ENCODE measurements at places on chromosomes 6 and 20.

DNA sequence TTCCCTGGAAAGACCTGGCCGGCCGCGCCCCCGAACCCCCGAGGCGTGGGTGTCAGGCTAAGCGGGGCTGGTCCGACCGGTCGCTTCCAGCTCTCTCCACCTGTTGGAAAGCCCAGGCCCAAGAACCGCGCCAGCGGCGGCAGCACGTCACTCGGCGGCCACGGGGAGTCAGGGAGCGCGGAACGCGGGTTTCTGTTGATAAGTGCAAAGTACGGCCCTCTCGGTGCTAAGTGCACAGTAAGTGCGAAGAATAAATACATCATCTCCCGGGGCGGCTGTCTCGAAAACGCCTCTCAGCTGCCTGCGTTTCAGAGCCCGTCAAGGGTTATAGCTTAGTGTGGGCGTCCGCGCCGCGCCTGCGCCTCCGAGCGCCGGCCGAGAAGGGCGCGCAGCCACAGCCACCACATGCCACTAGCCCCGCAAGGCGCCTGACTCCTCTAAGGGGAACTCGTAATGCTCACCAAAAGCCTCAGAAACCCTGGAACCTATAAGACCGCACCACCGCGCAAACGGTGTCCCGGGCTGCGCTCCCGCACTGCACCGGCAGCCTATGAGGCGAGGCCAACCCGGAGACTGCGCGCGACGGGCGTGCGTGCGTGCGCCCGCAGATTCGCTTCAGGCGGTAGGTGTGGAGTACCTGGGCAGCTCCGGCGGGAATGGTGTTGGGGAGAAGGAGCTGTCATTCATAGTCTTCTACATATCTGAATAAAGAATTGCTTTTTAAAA, 9.2 kb upstream of the TBX18 start:
- no peak for DNase-seq

GRCh38 chr6:159902620-159903019, 11.8 kb downstream of the MAS1 start:
- no peak for DNase-seq

DNA sequence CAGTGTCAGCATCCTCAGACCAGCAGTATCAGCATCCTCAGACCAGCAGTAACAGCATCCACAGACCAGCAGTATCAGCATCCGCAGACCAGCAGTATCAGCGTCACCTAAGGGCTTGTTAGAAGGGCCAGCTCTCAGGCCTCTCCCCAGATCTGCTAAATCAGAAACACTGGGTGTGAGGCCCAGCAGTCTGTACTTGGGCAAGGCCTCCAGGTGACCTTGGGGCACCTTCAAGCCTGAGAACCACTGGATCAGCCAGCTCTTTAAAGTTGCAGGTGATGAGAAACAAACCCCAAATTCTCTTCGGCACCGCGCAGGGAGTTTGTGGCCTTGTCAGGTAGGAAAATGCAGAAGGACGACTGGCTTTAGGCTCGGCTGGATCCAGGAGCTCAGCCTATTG, 290.5 kb upstream of the CDH4 start:
- DNase-seq = no peak

- no peak for DNase-seq
These were observed 4.2 kb upstream of the ZBTB46 start for GRCh38 chr20:63835021-63835858.

DNA sequence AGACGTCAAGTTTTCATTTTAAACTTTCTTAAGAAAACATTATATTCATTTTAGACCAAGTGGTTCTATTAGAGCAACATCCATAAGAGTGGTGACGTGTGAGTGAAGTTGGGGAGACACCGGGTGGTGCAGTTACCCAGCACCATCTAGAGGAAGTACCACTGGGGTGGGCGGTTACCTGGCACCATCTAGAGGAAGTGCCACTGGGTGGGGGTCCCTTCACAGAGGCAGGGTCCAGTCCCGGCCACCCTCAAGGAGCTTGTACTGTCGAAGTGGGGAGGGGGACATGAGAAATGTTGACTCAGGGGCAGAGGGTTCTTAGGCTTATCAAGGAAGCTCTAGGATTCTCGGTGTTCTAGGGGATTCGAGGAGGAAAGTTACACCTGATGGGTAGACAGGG, 26.2 kb downstream of the PHACTR3 start:
- no peak for DNase-seq

DNA sequence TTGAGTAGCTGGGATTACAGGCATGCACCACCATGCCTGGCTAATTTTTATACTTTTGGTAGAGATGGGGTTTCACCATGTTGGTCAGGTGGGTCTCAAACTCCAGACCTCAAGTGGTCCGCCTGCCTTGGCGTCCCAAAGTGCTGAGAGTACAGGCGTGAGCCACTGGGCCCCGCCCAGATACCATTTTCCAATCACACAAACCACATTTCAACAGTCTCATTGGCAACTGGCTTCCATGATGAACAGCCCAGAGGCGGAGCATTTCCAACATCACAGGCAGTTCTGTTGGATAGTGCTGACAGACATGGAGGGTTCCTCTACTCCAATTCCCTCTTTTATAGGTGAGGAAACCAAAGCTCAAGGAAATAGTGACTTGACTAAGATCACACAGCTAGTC, 43.9 kb upstream of the PLCB4 start:
- no peak for DNase-seq

DNA sequence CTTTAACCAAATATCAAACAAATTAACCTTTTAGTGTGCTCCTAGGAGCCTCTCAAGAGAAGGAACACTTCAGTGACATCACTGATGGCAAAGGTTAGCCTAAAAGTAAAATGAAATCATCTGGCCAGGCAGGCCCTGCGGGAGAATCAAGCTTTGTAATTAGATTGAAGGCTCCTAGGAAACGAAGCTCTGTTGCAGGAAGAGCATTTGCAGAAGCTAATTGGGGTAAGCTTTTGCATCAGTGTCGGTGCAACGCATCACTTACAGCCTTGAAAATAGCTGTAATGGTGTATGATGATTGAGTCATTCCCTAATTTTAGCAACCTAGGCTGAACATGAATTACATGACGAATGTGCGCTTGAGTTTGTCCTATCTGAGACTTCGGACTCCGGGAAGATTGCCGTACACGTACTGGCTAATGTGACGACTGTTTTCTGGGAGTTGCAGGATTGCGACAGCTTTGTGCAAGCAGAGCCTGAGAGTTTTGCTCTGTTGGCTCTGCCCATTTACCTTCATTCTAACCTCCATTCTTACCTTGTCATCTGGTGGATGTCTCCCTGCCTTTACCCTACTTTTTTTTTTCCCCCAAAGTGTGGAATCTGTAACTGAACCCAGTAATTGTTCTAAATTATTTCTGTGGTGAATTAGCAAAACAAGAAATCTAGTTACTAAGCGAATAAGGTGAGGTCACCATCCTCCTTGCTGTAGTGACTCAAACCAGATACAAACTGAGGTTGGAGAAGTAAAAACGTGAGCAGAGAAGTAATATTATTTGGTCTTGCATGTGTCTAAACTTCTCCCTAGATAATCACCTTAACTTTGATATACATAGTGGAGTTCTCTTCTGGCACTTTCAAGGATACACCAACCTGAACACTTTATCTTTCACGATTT, 675.9 kb upstream of the CITED2 start:
- DNase-seq = no peak

GRCh38 chr20:49706630-49707091, 7.0 kb downstream of the B4GALT5 start:
- DNase-seq = no peak

DNA sequence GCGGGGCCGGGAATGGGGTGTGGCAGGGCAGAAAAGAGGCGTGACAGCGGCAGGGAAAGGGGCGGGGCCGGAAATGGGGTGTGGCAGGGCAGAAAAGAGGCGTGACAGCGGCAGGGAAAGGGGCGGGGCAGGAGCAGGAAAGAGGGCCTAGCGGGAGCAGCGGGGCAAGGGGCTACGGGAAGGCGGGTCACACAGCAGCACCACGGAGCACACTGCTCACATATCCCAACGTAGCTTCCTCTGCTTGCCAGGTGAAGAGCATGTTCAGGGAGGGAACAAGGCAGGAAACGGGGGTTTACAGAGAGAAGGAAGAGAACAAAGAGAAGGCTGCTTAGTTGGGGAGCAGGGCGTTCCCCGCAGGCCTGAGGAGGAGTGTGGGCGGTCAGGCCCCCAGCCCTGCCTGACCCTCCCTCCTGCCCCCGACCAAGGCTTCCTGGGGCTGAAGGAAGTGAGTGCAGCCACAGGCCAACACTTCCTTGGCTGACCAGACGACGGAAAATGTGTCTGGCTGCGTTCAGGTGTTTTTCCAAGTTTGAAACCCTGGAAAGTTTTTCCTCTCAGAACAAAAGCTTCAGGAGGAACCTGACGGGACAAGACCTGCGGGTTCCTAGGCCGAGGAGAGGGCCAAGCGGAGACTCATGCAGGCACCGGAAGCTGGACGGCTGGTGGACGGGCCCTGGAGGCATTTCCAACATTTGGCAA, 13.8 kb downstream of the UCKL1 start:
- no peak for DNase-seq

DNA sequence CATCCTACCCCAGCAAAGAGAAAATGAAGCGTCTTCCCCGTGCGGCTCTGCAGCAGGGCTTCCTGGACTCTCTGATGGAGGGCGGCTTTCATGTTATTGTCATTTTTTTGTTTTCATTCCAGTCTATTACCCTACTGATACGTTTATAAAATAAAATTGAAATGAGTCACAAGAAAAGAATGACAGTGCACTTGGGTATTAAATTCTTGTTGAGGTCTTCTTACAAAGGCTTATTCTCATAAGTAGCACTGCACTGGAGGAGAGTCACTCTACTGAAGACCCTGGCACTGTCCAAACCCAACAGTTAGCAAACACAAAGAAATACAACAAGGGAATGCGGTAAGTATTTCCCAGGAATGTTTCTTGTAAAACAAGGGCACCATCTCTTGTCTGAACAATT, 379.3 kb downstream of the MAFB start:
- no peak for DNase-seq

- DNase-seq = no peak
These were observed 38.2 kb upstream of the PKHD1 start for GRCh38 chr6:52125572-52125971.

- DNase-seq = no peak
These were observed 36.9 kb downstream of the SLC24A3 start for GRCh38 chr20:19249106-19249879.

DNA sequence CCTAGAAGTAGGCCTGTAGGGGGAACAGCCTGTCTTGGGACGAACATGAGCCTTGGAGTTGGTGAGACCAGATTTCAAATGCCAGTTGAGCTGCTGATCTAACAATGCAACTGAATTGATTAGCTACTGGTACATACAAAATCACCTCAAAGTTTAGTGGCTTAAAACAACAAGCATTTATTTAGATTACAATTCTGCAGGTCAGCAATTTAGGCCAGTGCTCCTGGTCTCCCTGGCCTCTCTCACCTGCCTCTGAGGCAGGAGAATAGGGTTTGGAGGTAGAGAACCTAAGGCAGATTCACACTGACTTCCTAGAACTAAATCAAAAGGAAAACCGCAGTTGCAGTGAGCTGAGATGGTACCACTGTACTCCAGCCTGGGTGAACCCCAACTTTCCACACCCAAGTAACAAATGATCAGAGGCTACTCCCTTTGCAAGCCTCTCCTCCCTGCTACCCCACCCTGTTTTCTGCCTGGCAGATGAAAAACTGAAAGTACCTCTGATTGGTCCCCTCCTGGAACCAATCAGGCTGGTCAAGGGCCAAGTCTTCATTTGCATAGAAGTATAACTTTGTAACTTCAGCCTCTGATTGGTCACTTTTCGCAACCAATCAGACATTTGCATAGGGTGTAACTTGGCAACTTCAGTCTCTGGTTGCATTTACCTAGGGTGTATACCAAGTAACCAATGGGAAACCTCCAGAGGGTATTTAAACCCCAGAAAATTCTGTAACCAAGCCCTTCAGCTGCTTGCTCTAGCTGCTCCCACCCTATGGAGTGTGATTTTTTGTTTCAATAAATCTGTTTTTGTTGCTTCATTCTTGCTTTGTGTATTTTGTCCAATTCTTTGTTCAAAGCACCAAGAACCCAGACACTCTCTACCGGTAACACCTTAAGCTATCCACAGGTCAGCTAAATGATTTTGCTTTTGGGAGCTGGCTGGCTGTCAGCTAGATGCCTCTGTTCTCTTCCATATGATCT, 8.1 kb upstream of the UBR2 start:
- no peak for DNase-seq

- no peak for DNase-seq
These were observed 63.4 kb downstream of the STXBP5 start for GRCh38 chr6:147267658-147268057.

- DNase-seq = no peak
These were observed 26.4 kb upstream of the SLC9A8 start for GRCh38 chr20:49786196-49786595.

GRCh38 chr6:98124171-98124570, 710.2 kb upstream of the POU3F2 start:
- no peak for DNase-seq

GRCh38 chr6:74604279-74604678, 601.6 kb downstream of the COL12A1 start:
- DNase-seq = no peak

DNA sequence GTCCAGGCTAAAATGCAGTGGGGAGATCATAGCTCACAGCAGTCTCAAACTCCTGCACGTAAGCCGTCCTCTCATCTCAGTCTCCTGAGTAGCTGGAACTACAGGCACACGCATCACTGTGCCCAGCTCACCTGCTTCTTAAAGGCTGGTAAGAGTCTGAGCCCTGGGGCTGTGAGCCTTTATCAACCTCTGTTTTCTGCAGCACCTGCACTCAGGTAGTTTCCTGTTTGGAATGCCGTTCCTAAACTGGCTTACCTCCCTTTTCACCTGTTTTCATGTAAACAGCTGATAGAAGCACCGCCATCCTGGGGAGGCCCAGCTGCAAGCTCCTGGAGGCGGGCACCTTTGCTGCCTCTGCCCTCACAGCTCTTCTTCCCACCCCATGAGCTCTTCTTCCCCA, 45.4 kb downstream of the SLC24A3 start:
- no peak for DNase-seq

GRCh38 chr6:151350442-151351145, 40.8 kb downstream of the ZBTB2 start:
- no peak for DNase-seq

DNA sequence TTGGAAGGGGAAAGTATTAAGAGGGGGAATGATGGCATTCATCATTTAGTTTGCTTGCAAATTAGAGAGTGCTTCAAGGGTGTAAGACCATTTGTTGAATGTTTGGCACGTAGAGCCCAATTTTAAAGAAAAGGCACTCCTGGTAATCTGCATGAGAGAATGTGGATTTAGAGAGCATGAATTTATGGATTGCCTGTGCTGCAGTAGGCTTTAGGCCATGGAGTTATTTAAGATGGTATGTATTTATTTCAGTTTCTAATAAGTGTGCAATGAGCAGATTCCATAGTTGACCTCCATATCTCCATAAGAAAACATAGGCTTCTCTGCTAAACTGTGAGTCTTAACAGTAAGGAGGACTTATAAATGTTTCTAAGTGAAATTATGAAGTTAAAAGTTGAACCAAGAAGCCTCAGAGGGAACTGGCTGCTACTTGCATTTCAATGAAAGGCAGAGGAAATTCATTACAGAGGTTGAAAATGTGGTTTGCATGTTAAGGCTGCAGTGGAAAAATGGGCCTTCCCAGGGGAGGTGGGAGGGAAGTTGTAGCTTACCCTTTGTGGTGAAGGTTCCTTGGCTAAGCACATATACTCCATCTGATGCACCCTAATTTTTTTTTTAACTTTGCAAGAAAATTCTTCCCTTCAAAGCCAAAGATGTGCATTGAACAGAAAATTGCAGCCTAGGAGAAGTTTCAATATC, 134.2 kb downstream of the CARMIL1 start:
- DNase-seq = no peak

- no peak for DNase-seq
These were observed 669.5 kb downstream of the MAFB start for GRCh38 chr20:40019510-40019909.
